ENCODE measurements at places on chromosomes 1 and 21.

DNA sequence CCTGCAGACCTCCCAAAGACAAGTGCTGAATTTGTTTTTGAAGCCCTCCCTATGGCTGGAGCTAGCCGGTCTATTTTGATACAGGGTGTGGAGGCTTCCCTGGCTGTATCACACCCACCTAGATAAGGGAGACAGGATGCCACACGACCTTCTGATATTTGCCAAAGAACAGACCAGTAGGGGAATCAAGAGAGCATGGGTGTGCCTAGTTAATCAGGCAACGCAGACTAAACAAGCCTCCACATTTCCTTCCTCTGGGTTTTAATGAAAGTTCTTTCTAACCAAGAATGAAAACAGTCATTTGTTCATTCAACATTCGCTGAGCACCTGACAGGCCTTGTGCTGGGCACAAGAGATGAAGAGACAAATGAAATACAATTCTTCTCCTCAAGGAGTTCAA is 446.8 kb downstream of the PLPP3 start:
- no peak for DNase-seq

- no peak for DNase-seq
These were observed 4.3 kb downstream of the OR2C3 start for GRCh38 chr1:247531937-247532336.

DNA sequence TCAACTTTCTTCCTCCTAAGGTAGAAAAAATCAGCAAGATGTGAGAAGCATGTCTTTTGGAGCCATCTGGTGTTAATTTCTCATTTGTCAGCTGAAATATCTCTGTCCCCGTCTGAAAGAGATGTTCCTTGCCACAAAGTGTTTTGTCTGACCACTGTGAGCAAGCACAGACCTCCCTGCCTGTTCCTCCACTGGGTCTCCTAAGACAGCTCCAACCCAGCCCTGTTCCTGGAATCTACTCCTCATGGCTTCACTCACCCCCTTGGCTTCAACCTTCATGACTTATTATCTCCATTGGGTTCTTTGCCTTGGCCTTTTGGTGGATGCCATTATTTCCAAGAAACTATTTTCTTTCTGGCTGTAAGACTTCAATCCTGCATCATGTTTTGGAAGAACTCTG is 65.7 kb upstream of the CACHD1 start:
- no peak for DNase-seq

DNA sequence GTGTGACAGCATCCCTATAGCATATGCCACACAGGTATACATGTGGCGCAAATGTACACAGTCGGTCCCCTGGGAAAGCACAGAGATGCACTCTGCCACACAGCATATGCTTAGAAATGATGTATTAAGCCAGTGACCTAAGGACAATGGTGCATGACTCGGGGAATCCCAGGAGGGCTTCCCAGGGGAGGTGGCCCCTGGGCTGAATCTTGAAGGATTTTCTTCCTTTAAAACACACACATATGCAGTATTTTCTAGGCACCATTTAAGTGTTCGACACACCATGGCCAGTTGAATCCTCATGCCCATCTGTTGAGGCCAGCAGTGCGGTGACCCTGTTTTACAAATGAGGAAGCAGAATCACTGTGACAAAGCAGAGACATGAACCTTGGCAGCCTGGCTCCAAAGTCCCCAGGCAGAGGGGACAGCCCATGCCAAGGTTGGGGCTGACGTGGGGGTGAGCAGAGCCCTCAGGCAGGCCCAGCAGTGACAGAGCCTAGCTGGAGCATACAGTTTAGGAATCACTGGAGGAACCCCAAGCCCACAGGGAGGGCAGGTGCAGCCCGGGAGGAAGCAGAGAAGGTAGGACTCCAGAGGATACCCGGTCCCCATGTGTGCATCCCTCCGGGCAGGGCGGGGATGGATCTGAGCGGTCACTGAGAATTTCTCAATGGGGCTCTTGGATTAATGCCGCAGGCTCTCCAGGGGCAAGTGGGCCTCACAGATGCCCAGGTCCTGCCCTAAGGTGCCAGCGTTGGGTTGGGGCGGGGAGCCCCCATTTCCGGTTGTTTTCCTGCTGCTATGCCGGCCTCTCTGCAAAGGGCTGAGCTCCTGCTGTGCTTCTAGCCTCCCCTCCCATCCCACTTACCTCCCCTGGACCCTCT is 28.4 kb downstream of the WNT3A start:
- no peak for DNase-seq

DNA sequence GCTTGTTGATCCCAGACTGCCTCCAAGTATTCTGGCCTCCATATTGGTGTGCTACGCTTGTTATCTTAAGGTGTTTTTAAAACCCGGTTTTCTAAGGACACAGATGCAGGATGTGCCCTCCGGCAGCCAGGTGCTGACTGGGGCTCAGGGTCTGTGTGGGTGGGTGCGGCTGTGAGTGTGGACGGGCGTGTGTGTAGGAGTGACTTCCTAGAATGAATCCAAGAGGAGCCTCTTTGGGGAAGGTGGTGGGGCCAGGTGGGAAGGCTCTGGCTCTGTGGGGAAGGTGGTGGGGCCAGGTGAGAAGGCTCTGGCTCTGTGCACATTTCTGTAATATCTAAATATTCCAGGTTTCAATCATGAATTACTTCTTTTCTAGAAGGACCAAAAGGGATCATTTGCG is 12.8 kb upstream of the TSPEAR start:
- DNase-seq, result no peak

DNA sequence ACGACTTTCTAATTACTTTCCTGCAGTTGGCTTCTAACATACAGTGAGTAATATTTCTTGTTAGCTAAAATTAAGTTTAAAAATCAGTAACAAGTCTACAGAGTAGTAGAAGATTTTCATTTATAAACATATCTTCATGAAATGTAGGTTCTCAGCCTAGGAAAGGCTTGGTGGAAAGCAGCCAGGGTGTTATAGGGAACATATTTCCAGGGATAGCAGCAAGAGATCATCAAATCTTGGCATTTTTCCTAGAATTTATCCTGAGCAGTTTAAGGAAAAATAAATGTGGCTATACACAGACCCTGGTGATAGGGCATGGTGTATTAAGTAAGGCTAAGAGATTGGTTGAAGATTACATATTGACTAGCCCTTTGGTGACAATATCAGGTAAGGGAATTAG is 203.5 kb upstream of the NEGR1 start:
- DNase-seq, result no peak

- no peak for DNase-seq
These were observed 13.9 kb downstream of the OR14I1 start for GRCh38 chr1:248688527-248689298.

DNA sequence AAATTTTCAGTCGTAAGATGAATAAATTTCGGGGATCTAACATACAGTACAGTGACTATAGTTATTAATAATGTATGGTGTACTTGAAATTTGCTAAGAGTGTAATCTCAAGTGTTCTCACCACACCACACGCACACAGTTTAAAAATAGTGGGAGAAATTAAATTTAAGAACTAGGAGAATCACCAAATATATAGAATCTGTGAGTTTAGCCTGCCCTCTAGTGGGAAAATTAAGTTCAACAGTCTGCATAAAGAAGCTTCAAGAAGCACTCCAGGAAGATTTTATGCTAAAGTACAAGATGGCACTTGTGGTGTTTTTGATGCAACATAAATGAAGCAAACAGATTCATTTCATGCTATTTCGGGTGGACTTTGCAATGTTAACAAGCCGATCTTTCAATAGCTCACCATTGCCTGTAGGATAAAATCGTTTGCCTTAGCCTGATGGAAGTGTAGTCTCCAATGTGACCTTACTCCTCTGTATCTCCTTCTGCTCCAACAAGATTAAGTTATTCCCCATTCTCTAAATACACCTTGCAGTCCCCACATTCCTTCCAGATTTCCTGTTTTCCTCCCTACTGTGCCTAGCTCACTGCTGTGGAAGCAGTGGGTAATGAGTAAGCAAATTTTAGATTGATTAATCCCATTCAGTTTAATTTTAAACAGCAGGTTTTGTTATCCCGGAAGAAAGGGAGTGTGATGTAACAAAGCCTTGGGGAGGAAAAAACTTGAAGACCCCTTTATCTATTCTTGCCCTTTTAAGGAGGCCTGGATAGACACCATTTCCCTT is 8.7 kb upstream of the PIK3C2B start:
- peak; percentile 90 for DNase-seq

GRCh38 chr1:155961937-155962336 is 16.4 kb downstream of the ARHGEF2 start:
- DNase-seq, result peak; percentile 70

DNA sequence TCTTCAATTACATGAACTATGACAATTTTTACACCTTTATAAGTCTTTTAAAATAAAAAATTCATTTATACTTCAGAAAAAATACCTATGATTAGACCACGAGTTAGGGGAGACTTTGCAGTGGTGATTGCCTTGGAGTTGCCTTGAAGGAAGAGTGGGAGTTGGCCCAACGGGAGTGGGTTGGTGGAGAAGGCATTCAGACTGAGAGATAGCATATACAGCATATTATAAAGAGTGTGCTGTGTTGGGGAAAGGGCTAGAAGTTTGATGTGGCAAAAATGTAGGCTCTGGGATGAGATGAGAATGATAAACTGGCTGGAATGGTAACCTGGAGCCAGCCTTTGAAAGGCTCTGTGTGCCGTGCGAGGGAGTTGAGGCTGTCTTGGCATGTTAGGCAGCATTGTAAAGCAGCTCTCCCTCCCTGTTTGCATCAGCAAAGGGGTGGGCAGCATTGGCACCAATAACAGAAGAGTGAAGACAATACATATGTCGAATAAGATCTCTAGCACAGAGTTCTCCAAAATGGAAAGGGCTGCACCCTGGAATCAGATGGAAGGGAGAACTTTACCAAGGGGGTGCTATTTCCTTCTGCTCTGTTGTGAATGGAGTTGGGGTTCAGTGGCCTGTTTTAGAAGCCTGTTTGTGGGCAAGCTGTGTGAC is 24.4 kb downstream of the MPZL1 start:
- no peak for DNase-seq

- DNase-seq, result no peak
These were observed 62.1 kb downstream of the DEGS1 start for GRCh38 chr1:224245188-224245587.

- DNase-seq, result no peak
These were observed 129.6 kb upstream of the HOOK1 start for GRCh38 chr1:59685101-59685500.

DNA sequence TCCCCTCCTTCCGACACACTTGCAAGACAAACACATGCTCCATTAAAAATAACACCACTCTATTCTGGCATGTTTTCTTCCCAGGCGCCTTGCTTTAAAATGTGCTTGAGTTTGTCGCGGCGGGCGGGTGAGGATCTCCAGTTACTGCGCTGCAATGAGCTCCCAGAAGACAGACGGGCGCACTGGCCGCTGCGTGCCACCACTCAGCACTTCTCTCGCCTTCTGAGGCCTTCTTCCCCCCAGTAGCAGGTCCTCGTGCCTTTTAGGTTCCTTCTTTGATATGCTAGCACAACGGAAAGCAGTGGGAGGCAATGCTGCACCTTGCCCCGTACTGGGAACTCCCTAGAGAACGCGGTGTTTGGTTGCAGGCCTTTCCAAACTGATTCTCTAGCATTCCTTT is 279.5 kb upstream of the NR5A2 start:
- no peak for DNase-seq

DNA sequence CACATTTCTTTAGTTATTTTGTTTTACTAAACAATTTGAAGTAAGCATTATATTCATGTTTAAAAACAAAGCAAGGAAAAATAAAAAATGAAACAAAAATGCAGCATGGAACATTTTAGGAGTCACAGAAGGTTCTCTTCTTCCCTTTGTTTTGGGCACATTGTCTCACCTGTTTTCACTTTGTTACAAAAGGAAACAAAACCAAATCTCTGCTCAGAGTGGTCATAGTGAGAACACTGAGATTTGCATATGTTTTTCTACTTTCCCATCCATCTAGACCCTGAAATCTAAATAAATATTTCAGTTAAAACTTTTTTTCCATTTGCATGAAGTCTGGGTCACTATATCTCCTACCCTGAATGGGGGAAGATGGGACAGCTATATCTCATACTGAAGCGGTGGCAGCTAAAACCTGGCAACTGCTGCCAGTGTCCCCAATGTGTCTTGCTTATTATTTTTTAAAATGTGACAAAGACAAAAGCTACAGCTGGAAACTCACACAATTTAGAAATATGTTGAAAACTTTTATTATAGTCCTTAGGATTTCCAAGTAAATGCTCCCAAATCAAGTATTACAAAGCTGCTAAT is 3.5 kb downstream of the EXOC8 start:
- DNase-seq, result no peak

DNA sequence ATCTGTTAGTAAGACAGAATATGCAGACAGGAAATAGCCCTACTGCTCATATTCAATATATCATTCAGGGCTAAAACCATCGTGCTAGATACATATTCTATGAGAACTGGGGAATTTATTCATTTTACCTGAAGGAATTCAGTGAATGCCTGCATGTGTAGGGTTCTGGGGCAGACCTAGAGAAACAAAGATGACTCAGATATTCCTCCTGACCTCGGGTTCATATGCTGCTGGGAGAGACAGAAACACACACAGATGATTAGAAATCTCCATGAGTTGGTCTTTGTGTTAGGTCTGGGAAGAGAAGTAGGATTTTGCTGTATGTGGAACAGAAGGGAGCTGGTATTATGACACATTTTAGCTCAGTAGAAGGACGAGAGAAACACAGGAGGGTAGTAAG is 176.5 kb upstream of the ST6GALNAC5 start:
- no peak for DNase-seq

GRCh38 chr1:68373173-68373572 is 76.6 kb downstream of the RPE65 start:
- DNase-seq, result no peak

DNA sequence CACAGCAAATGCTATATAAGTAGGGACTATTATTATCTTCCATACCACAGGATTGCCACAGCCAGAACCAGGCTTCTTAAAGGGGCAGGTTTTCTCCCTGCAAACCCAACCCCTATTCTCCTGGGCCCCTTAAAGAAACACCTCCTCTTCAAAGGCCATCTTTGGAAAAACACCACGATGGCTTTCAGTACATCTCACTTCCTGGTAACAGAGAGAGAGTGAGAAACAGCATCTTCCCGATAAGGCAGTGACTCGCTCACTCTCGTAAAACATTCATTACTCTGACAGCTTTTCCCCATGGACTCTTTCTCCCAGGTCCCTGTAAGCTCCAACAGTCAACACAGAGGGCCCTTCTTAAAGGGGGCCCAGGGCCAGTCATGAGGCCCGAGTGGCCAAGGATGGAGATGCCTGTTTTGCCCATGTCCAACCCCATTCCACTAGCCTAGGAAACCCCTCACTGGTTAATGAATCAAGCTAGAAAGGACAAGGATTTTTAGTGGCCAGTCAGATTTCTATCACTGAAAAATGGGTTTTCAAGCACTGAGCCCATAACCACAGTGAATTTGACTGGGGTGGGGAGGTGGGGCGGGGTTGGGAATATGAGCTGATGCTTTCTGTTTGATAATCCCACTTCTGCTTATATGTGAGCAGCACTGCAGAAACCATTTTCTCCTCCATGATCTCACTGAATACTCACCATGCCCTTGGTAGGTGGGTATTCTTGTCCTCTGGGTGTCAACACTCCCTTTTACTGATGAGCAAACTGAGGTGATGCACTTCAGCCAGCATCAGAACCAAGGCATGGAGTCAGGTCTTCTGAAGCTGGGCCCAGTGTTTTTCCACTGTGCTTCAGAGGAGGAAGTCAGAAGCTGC is 3.6 kb upstream of the NAV1 start:
- DNase-seq, result peak; percentile 61

Measured in A673 (cell line).